Hepatocyte (in vitro differentiated cells): ENCODE measurements at places on chromosomes 11 and 22.

DNA sequence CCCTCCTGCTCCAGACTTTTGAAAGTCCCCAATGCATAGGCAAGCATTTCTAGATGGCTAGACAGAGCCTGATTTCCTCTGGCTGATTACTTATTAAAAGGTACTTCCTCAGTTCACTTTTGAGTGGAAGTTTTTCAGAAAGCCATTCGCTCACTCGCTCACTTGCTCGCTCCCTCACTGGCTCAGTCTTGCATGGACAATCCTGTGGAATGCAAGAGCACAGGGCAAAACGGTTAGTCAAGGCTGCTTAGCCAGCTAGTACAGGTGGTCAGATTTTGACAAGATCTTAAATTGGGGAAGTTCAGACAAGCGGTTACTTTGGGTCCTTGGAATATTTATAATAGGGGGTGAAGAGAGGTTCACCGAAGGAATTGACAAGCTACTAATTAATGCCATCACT, 101.0 kb downstream of the ARL14EP start:
- DNase-seq, result no peak

- DNase-seq, result no peak
Measured at GRCh38 chr11:132601875-132602274, 930.4 kb downstream of the OPCML start.

DNA sequence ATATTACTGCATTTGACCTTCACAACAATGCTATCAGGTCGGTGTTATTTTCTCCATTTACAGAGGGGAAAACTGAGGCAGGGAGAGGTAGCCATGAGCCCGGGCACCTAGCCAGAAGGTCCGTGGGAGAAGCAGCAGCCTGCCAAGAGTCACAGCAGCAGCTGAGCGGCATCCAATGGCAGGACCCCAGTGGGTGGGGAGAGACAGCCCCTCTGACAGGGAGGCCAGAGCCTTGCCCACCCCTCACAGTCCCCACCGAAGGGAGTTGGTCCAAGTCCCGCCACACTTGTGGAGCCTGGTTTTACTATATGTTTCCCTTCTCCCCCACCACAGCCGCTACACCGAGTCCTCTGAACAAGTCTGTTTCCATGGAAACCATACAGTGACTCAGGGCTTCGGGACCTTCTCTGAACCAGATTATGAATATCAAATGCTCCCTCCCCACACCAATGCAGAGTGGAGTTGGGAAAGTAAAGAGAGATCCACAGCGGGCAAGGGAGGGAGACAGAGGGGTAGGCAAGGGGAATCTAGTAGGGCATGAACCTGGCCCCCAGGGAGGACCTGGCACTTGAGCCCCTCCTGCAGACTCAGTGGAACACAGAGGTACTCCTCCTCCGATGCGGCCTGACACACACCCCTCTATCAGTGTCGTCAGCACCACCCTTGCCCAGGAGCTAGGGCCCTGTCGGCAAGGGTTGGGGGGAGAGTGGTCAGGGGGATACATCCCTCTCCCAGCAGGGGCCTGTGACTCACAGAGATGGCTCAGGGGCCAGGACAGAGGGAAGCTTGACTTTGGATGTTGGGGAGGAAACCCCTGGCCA, 2.5 kb downstream of the CHST1 start:
- DNase-seq, result peak; percentile 76

GRCh38 chr11:45252134-45252856, 33.8 kb downstream of the SYT13 start:
- peak; percentile 74 for DNase-seq

- DNase-seq, result no peak
Measured at GRCh38 chr11:44418456-44418830, 108.5 kb upstream of the ALX4 start.

GRCh38 chr11:124955035-124955434, 1.0 kb downstream of the CCDC15 start:
- no peak for DNase-seq

DNA sequence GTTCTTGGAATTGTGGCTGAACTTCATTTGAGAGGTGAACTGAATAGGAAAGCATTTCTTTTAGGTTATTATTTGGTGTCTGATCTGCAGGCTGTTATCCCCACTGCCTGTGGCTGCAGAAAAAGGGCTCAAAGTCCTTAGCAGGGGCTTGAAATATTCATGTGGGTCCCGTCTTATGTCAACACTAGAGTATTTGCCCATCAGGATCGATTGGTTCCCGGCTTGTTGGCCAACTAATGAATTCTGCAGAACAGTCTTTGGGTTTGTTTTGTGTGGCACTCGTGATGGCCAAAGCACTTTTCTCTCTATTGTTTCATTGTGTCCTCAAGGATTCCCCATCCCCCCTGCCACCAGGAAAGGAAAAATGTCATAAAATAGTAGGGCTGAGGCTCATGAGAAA, 211.9 kb downstream of the MYO18B start:
- no peak for DNase-seq

GRCh38 chr11:4704054-4704789, at the start of gene MMP26:
Gene MMP26 (plus strand): TSS chr11:4704784.
- no peak for DNase-seq

DNA sequence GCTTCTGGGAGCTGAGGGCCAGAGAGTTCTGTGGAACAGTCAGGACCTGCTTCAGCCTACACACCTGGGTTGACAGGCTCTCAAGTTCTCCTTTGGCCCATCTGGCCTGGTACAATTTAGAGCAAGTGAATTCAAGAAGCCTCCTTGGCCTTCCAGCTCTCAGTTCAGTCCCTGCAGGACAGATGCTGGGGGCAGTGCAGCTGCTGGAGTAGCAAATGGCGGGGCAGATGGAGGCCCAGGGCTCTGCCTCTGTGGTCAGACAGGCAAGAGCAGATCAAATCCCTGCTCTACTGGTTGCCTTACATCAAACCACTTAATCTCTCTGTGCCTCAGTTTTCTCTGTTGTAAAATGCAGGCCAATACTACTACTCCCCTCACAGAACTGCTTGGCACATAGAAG, 8.7 kb upstream of the KCNK7 start:
- DNase-seq, result no peak
